Stimulated activated CD8-positive, alpha-beta memory T cell treated with anti-CD3 and anti-CD28 coated beads, Interleukin-4, amount 100 ng/mL, for 48 hours (primary cell): ENCODE measurements at places on chromosomes 16 and 17.

DNA sequence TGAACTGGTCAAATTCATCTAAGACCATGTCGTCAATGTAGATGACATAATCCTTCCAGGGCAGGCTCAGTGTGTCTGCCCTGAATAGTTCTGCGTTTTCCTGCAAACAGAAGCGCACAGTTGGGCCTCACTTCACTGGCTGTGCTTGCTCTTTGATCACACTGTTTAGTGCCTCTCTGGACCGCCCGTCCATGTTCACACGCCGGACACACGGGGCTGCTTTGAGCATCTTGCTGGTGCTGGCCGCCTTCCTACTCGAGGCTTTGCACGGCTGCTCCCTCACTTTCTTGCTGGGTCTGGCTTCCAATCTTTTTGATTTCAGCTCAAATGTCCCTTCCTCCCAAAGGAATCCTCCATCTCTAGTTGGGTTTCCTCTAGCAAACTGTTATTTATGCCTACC, 37.4 kb downstream of the DNAH17 start:
- DNase-seq = no peak

DNA sequence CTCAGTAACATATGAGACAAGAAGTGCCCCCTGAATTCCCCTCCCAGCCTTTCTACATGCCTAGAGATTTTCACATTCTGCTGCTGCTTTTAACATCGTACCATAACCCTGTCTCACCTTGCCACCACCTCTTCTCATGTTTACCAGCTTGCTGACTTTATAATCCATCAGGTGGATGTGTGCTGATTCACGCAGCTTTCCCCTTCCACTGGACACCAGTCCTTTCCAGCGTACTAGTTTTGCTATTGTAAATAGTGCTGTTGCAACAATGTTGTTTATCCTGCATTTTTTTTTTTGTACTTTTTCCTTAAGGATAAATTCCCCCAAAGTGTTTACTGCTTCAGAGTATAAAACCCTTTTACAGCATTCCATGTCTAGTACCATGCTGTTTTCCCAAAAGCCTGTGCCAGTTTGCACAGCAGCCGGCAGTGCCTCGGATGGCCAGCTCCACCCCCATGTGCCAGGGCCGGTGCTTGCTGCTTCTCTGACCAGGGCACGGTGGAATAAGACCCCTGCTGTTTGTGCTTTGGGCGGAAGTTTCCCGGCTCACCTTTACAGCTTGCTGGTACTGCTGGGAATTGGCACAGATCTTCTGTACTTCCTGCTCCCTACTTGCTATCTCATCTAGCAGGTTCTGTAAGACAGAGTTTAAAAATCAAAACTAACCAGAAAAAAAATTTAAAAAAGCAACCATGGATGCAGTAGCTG, 41.3 kb downstream of the UBN1 start:
- no peak for DNase-seq

- peak; percentile 42 for DNase-seq
These were observed 56.9 kb downstream of the CYB5D2 start for GRCh38 chr17:4199818-4200402.

DNA sequence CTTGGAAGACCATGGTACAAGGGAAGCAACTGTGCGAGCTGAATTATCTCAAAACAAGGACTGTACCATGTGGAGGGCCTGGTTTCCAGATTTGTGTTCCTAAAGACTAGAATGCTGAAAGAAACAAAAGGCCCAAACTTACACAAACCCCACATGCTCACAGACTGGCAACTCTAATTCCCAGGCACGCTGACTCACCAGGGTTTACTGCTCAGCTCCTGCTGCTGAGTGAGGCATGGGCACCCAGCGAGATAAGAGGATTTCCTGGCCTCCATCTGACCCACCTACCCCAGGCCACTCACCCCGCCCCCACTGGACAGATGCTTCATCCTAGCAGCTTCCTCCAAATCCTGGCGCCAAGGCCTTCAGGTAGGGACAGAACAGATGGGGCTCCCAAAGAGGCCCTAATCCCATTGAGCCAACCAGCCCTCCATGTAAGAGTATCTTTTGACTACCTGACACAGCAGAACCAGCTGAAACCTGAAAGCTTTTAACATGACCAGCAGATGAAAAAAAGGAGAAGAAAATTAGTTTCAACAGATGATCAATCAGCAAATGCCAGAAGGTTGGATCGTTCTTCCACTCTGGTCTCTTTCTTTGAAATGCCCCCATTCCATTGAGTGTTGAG, 33.9 kb downstream of the DCUN1D3 start:
- DNase-seq = peak; percentile 32

DNA sequence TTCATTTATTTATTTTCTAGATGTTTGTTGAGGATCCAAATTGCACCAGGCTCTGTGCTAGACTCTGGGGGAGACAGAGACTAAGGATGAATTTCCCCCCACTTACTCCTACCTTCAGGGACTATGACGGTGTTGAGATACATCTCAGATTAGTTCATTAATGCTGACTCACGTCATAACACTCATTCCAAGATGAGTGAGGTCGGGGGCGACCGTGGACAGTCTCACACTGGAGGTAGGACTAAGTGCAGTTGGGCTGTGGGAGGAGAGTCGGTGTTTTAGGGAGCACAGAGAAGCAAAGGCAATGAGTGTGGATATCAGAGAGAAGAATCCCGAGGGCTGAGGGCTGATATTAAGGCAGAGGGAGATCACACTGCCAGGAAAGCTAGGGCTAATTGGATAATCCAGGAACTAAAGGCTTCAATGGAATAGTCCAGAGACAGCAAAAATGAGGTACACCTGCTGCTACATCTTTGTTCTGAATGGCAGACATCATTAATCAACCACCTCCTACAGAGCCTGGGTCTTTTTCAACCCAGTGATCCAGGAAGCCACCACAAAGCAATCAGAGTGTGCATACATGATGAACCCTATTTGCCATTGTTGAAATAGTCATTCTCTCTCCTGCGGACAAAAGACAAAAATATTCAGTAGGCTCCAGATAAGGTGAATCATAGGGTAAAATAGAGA, 38.6 kb upstream of the CACNG4 start:
- DNase-seq = no peak

- DNase-seq = no peak
These were observed 90.9 kb downstream of the RBFOX1 start for GRCh38 chr16:7423434-7424044.

GRCh38 chr17:35212668-35213067, 18.5 kb upstream of the SLC35G3 start:
- no peak for DNase-seq

- no peak for DNase-seq
These were observed 43.7 kb upstream of the CDRT4 start for GRCh38 chr17:15511142-15511541.

GRCh38 chr16:83470416-83470815, 337.4 kb upstream of the HSBP1 start:
- DNase-seq = no peak

GRCh38 chr16:56610017-56610608, 1.7 kb downstream of the MT2A start:
- DNase-seq = peak; percentile 86
